Naive thymus-derived CD8-positive, alpha-beta T cell (primary cell): ENCODE measurements at places on chromosomes 2 and 18. TPM values are rescaled to one million over a fixed set of nuclear protein-coding genes. Genes with fewer than 3 reads are reported as not detected.

Gene RAD51AP2
- total RNA-seq = not detected

Gene FEV
- not detected for total RNA-seq

Gene IL1R2
- total RNA-seq = not detected

Gene RAB6C
- total RNA-seq = not detected

DNA sequence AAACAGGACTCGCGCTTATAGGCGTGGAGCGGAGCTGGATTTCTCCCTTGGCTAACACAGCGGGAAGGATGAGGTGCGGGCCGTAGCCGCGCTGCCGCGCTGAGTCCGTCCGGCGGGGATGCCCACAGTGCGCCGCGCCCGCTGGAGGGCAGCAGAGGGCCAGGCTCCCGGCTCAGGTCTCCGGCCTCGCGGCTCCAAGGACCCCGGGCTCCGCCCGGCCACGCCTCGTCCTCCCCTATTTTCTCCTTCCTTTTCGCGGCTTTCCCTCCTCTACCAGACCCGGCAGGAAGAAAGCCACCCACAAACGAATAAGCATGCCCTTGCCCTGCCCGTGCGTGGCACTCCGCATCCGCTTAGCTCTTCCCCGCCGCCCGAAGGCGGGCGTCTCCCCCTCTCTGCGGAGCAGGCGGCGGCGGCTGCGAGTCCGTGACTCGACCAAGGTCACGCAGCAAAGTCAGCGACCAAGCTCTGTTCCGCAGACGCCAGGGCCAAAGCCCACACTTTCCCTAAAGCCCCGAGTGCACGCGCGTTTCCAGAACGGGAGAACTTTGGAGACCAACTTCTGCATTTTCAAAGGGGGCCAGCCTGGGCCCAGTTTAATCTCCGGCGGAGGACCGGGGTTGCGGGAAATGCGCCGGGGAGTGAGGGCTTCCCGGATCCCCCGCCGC lies 48.5 kb downstream of the KCNIP3 start:
- peak; percentile 7 for DNase-seq

- DNase-seq = no peak
Measured at GRCh38 chr2:317501-318424, 29.9 kb upstream of the ALKAL2 start.

- no peak for DNase-seq
Measured at GRCh38 chr2:70887550-70888246, 48.0 kb upstream of the ATP6V1B1 start.

- DNase-seq = no peak
Measured at GRCh38 chr2:7937082-7937481, 744.8 kb upstream of the ID2 start.
